ENCODE measurements at places on chromosomes 5 and 9. TPM values are rescaled to one million over a fixed set of nuclear protein-coding genes. Genes with fewer than 3 reads are reported as not detected.
A peak's percentile ranks its signal among the peaks of the same experiment; 100 is the strongest.

GRCh38 chr5:95647886-95648860, 1.6 kb downstream of the RFESD start:
- DNase-seq = no peak

- DNase-seq = no peak
Measured at GRCh38 chr5:1519631-1520210, 4.0 kb downstream of the LPCAT1 start.

DNA sequence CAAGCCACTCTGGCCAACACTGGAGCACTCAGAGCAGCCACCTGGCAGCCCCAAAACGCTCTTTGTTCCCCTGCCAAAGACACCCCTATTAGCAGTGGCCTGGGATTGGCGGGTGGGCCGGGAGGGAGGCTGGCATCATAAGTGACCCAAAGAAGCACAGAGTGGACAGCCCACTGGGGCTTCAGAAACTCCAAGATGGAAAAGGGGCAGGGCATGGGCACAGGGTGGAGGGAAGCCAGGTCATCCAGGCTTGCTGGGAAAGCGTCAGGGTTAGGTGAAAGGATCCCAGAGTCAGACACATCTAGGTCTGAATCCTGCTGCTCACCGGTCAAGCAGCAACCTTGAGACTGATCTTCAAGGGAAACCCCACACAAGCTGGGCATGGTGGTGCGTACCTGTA, 14.8 kb downstream of the EEIG1 start:
- no peak for DNase-seq

DNA sequence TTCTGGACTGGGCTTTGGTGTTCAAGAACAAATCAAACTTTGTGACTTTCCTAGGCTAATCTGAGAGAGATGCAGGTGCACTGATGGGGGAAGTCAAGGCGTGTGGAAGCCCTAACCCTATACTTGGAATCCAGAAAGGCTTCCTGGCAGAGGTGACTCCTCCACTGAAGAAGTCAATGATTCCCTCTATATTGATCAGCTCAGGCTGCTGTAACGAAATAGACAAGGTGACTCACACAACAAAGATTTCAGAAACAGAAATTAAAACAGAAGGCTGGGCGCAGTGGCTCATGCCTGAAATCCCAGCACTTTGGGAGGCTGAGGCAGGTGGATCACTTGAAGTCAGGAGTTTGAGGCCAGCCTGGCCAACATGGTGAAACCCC, 69.6 kb upstream of the GGTA1 start:
- DNase-seq = peak; percentile 19

- no peak for DNase-seq
Measured at GRCh38 chr9:87763286-87763685, 37.4 kb downstream of the CTSL start.

GRCh38 chr5:36357391-36357975, 55.8 kb upstream of the RANBP3L start:
- DNase-seq = no peak

Gene LECT2
- total RNA-seq = not detected

Gene CATSPER3
- 1.4 TPM for total RNA-seq
